Hippocampal formation (tissue), 2 donors: ENCODE measurements at places on chromosomes 6 and 20.

DNA sequence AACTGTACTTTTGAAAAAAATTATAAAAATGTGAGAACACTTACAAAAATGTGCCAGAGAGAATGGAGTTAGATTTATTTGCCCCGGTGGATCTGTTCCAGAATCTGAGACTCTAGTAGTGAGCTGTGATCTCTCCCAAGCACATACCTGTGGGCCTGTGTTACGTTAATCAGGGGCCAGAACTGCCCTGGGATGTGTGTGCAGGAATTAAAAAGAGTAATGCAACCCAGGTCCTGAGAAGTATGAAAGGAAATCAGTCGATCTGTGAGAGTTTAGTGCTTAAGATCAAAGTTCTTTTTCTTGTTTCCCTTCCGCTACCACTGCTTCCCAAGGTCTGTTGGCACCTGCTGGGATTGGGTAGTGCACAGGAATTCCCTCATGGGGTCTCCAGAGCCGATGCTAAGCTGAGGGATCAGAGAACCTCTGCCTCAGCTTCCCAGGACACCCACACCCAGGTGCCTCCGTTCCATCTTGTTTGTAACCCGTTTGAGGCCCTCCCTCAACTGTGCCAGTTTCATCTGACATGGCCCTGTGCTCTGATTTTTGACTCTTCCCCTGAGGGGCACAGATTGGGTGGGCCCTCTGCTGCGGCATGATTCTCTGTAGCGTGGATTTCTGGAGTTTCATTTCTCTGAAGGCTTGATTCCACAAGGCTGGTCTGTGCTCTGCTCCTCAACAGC lies 87.7 kb downstream of the RREB1 start:
- DNase-seq, result no peak

- peak; percentile 37 for DNase-seq
These were observed 45.1 kb upstream of the PNRC1 start for GRCh38 chr6:89035252-89036101.

DNA sequence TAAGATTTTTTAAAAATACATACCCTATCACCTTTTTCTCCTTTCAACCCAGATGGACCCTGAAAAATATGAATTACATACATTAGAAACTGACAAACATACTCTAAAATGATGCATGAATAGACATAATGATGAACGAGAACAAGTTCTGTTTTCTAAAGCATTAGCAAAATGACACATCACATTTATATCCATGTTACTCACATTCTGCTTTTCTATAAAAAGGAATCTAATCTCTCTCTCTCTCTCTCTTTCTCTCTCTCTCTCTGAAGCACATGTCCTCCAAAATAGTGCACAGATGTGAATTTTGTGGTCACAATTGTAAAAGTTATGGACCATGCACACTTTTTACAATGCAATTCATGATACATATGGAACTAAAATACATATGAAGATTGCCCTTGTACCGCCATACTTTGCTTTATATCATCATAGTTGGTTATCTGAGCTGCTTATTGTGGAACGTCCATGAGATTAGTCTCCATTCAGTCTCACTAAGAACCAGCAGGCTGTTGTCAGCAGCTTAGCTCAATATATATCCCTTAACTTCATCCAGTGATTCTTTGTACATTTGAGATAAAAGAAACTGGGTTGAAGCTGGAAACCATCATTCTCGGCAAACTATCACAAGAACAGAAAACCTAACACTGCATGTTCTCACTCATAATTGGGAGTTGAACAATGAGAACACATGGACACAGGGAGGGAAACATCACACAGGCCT lies 114.2 kb downstream of the COL12A1 start:
- DNase-seq, result no peak

DNA sequence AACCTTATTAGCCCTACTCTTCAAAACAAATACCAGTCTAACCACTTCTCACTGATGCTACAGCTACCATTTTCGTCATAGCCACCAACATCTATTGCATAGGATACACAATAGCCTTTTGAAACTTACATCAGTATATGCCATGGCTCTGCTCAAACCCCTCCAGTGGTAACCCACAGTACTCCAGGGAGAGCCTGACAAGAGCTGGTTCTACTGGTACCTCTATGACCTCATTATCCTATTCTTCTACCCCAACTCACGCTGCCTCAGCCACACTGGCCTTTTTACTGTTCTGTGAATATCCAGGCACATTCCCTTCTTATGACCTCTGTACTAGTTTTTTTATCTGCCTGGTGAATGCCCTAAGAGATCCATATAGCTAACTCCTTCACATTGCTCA lies 157.6 kb downstream of the ARHGAP18 start:
- DNase-seq, result no peak

GRCh38 chr20:32528171-32528891 lies 56.8 kb downstream of the NOL4L start:
- peak; percentile 2 for DNase-seq

DNA sequence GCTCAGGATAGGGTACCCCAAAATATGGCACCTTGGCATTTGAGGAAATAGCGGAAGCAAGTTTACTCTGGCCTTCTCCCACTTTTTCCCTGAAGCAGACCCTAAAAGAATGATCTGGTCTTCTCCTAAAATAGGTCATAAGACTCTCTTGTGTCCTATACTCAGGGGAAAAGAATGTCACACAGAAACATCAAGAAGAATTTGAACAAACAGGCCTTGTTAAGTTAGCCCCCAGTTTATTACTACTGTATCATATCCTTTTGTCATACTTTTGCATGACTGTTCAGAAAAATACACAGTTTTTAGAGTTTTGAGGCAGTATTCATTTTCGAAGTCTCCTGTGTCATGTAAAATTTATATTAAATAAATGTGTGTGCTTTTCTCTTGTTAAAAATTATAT lies 12.5 kb downstream of the TAAR2 start:
- DNase-seq, result no peak

DNA sequence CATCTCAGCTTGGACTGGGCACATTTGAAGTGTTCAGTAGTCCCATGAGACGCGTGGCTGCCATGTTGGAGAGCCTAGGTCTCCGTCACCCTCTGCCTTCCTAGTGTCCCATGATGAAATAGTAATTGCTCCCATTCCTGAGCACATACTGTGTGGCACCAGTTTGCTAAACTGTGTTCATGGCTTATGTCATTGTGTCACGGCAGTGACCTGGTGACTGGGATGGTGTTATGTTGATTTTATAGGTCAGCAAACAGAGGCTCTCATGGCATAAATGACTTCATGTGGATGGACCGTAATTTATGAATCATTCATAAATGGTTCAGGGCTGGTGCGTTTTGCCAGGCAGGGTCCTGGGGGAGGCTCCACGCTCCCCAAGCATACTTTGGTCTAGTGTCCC lies 3.8 kb downstream of the BCAS4 start:
- DNase-seq, result no peak

DNA sequence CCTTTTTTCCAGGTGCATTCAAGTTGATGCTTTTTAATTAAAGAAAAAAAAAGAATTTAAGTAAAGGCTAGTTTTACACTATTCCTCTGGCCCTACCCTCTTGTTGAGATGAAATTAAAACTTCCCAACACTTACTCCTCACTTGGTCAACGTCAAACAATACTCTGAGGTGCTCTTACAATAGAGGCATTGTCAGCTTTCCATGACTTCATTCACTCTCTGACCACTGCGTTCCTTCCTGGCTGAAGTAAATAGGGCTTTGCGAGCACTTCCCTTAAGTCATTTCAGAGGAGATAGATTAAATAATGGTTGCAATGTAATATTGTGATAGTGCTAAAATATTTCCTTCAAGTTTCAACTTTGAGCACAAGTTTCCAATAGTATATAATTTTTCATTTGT lies 229.8 kb upstream of the CEP162 start:
- DNase-seq, result no peak

DNA sequence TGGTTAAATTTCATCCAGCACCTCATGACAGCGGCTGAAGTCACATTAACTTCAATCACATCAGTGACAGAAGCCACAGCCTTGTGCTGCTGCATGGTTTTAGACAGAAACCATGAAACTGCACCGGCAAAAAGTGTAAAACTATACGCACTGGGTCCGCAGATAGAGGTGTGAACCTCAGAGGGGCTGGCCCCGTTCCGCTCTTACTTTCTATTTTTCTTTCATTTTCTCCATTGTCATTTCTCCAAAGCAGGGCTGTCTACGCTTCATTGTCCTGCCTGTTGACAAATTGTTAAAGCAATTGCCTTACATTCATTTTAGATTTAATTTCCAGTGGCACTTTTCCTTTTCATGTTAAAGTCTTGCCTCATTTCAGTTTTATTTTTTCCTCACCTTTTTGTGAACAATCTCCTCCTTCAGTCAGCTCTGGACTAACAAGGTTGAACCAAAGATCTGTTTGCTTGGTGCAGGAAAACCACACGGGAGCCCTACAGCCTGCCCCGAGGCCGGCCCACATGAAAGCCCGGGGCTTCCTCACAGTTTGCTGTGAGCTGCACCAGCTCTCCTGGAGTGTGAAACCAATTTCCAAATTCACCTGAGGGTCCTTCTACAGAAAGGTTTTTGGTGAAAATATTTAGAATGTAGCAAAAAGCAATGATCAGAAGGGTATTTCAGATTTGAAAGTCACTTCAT lies 63.7 kb downstream of the PRR18 start:
- no peak for DNase-seq

GRCh38 chr6:83310046-83310445 lies 116.9 kb downstream of the RWDD2A start:
- DNase-seq, result no peak

DNA sequence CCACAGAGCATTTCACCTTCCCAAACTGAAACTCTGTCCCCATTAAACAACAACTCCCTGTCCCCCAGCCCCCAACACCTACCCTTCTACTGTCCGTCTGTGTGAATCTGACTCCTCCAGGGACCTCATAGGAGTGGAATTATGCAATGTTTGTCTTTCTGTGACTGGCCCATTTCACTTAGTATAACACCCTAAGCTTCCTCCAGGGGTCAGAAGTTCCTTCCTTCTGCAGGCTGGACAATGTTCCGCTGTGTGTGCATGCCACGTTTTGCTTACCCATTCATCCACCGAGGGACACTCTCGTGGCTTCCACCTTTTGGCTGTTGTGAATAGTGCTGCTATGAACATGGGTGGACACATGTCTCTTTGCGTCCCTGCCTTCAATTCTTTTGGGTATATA lies 37.6 kb upstream of the MPC1 start:
- peak; percentile 30 for DNase-seq

GRCh38 chr6:166567107-166567506 lies 19.4 kb downstream of the RAMACL start:
- no peak for DNase-seq

DNA sequence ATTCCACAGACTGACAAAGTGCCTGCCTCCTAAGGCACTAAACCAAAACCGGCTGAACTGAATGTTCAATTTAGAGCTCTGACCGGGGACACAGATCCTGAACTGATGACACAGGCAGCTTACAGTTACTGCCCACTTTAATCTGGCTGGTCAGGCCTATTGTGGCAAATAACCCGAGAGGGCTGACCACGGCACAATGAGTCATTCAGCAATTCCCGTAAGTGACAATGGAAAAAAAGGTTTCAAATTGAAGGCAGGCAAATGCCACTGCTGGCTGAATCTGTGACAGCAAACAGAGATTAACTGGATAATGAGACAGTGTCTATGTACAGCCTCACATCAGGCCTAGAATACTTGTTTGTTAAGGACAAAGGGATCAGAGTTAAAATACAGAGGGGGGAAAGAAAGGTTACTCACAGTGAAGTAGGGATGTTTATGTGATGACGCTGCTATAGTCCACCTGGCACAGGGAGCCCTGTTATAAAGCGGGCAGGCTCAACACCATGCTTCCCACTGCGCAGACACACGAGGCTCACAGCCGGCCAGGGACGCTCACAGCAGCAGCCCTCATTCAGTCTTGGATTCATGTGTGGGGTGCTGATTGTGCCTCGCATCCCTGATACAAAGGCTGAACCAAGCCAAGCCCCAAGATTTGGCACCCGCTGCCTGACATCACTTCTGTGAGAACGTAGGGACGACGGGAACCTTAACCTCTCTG lies 54.4 kb downstream of the RTN4IP1 start:
- DNase-seq, result peak; percentile 19

DNA sequence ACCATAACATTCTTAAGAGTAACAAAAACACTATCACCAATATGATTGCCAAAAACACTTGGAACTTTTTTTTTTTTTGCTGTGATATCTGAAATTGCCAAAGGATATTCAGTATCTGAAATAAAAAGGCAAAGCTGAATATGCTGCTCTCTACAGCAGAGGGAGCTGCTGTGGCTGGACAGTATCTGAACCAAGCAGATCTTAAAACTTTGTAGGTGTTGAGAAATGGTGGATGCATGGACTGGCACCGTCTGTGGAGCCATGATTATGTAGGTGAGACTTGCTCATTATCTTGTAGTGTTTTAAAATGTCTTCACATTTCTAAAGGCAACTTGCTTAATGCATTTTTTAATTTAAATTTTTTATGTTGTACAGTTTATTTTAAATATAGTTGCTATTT lies 9.2 kb downstream of the PDCD2 start:
- no peak for DNase-seq

DNA sequence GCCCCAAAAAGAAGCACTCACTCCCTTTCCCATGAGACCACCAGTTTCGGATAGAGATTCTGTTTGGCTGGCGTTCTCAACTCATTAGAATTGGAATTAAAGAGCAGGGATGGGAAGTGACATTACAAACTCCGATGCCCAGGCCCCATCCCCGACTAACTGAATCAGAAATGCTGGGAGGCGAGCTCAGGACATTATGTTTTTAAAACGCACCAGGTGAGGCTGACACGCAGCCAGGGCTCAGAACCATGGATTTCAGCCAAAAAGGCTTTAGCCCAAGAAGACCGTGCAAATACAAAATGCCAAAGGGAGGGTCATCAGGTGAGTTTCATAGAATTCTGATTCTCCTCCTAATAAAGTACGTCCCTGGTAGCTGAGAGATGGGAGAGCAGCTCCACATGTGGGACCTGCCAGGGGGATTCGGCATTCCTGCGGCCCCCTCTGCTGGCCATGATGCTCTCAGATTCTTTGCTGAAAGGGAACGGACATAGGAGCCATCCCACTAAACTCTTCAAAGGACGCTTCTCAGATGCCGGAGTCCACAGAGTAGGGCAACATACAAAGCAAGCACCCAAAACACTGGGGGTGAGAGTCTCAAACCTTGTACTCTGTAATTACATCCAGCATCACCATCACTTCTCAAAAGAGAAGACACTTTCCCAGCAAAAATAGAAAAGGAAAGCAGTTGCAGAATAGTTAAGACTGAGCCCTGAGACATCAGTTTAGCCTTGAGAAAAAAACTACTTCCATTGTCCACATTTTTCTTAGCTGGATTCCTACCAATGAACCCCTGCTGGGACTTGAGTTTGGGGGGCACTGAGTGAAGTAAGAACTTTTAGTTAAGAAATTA lies 205.2 kb downstream of the BMP7 start:
- no peak for DNase-seq

DNA sequence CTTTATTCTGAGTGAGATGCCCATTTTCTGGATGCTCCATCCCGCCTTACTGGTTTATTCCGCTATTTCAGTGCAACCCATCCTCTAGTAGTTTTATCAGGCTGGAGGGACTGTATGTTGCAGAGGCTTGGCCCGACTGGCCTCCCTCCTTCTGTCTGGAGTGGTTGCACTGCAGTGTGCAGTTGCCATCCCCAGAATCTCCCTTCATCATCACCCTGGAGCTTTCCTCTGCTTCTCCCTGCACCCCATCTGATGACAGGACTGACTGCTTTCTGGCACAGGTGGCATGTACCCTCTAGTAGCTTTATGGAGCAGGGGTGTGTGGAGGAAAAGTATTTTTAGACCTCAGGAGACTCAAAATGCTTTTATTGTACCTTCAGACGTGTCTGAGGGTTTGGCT lies 21.1 kb downstream of the WRNIP1 start:
- DNase-seq, result no peak
